HFF-Myc (cell line): ENCODE measurements at places on chromosomes 13 and 19.
A peak's percentile ranks its signal among the peaks of the same experiment; 100 is the strongest.

DNA sequence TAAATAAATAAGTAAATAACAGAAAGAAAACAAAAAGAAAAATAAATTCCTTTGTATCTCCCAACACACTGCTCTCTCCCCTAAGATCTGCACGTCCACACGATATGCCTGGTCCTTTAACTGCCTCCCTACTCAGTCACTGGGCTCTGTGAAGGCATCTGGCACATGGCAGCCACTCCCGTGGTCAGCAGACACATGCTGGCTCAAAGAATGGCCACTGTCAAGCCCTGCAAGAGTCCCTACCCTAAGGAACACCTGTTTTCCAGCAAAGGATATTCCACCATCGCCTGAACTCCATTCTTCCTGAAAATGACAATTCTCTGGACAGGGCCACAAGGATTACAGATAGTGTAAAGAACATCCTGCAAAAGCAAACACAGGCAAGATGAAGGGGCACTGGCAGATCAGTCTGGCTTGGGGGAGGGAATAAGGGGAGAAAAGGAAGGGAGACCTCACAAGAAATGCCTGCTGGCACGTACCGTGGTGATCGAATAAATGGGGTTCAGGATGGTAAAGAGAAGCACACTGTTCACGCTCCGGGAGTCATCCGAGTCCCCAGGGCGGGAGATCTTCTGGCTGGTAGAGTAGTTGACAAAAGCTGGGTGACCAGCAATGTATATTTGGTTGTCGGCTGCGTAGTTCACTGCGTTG, 4.3 kb downstream of the HNRNPL start:
- DNase-seq: no peak

DNA sequence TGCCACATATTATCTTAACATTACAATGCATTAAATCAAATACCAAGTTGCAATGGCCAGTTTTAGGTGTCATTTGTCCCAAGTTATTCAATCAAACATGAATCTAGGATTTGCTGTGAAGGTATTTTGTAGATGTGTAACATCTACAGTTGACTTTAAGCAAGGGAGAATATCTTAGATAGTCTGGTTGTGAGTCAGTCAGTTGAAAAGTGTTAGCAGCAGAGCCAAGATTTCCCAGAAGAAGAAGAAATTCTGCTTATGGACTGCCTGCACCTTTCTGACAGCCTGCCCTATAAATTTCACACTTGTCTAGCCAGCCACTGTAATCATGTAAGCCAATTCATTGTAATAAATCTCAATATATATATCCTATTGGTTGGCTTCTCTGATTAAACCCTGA, 41.3 kb upstream of the INTS6 start:
- no peak for DNase-seq

DNA sequence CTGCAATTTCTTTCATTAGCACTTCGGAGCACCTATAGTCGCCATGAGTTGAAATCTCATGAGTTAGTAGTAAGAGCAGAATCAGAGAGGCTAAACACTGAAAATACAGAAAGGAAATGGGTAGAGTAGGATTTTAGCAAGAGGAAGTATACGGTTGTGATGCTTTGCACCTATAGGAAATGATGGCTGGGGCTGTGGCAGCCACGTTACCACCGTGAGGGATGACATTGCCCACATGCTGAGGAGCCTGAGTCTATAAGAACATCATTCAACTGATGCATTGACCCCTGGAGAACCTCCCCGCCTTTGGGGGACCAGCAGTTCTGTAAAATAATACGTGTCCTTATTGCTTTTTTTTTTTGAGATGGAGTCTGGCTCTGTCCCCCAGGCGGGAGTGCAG, 20.4 kb downstream of the FAM187B start:
- DNase-seq: no peak

DNA sequence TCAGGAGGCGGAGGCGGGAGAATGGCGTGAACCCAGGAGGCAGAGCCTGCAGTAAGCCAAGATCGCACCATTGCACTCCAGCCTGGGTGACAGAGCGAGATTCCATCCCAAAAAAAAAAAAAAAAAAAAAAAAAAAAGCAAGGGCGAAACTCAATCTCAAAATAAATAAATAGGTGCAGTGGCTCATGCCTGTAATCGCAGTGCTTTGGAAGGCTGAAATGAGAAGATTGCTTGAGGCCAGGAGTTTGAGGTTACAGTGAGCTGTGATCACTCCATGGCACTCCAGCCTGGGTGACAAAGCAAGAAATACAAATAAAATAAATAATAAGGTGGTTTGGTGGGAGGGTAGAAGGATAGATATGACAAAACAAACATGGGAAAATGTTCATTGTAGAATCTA, 39.0 kb upstream of the CYP2S1 start:
- no peak for DNase-seq

- DNase-seq: no peak
Observed at GRCh38 chr19:8607386-8607785, 3.1 kb downstream of the ADAMTS10 start.

DNA sequence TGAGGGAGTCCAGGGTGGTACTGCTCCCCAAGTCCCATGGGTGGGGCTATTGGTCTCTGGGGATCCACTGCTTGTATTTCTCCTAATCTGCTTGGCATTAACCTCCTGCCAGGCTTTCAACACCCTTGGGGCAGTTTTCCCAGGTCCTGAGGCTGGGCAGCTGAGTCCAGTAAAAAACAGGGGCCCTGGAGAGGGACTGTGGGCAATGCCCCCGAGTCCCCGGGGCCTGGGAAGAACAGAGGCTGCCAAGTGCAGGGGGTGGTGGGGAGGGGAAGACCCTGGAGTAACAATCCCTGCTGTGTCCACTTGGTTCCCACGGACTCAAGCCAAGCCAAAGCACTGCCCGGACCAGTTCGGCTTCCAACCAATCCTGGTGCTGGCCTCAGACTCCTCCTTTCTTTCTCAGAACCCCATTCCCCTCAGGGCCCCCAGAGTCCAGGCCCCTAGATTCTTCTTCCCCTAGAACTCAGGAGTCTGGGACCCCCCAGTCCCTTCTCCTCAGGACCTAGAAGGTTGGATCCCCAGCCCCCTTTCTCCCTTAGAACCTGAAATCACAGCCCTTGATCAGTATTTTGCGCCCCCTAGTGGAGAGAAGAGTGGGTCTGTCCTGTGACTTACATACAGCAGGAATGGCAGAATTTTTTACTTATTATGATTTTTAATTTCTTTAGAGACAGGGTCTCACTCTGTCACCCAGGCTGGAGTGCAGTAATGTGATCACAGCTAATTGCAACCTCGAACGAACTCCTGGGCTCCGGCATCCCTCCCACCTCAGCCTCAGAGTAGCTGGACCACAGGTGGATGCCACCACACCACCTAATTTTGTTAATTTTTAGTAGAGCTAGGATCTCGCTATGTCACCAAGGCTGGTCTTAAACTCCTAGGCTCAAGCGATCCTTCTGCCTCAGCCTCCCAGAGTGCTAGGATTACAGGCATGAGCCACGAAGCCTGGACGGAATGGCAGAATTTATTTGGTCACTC, 3.7 kb upstream of the CLPTM1 start:
- DNase-seq: peak; percentile 58
